ENCODE measurements at places on chromosomes 12 and 14.
A peak's percentile ranks its signal among the peaks of the same experiment; 100 is the strongest.

DNA sequence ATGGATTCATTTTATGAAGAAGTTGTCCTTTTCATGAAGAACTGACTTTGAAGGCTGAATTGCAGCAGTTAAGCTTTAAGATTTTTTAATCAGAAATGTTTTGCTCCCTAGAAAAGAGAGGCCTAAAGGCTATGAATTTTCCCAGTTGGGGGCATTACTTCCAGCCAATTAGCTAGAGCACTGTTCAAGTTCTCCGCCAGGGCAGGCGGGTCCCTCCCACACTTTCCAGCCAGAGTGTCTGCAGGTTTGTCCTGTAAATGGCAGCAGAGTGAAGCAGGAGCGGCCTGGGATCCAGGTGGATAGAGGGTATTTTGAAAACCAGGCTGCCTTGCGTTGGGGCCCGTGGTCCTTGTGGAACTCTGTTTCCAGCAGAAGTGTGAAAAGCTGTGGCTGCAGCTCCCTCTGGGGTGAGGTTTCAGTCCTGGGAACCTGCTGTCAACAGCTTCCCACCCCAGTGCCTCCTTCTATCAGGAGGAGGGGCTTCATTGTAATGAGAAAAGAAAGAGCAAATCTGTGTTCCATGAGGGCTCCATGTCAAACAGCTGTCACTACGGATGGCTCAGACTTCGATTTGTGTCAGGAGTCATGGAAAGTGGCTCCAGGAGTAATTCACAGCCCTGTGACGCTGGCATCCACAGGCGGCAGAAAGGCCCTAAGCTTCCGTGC, 210.7 kb upstream of the TMEM132C start:
- DNase-seq, result no peak

DNA sequence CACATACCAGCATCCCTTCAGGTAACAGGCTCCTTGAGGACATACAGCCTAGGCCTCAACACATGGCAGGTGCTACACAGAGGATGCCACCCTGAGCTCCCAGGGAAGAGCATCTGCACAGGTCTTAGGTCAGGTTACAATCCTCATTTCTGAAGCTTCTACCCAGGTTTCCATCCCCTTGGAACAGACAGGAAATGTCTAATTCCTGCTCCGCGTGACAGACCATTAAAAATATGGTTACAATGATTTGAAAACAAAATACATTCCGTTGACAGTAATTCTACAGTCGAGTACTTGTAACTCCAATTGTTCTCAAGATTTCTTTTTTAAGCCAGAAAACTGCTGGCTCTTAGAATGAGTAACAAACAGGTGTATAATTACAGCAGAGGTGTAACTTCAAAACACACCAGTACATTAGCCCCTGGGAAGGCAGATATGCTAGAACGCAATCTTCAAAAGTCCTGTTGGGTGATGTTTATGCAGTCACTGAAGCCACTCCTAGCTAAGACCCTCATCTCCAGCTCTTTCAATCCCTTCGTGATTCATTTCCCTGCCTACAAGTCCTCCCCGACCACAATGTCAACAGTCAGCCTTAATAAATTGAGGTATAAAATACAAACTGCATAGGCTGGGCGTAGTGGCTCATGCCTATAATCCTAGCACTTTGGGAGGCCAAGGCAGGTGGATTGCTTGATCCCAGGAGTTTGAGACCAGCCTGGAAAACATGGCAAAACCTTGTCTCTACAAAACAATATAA, 11.6 kb downstream of the SETD3 start:
- DNase-seq, result no peak

GRCh38 chr14:86999036-86999435, 993.9 kb downstream of the GALC start:
- no peak for DNase-seq

DNA sequence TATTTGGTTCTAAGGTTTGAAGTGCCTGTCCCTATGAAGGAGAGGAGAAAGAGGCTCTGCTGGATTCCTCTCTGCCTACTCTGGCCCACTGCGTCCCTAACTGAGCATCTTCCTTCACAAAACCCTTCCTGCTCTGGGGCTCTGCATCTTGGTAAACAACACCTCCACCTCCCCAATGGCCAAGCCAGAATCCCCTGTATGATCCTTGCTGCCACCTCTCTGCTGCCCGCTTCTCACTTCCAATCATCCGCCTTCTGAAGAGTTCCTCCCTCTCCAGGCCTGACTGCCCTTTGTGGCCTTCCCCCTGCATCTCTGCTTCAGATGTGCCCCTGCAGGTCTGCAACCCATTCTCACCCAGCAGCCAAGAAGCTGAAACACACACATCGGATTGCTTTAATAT, 110.6 kb upstream of the RPH3A start:
- no peak for DNase-seq

GRCh38 chr14:101174522-101174838, 271.0 kb upstream of the RTL1 start:
- DNase-seq, result no peak

GRCh38 chr12:67667276-67668073, 18.9 kb downstream of the DYRK2 start:
- no peak for DNase-seq

DNA sequence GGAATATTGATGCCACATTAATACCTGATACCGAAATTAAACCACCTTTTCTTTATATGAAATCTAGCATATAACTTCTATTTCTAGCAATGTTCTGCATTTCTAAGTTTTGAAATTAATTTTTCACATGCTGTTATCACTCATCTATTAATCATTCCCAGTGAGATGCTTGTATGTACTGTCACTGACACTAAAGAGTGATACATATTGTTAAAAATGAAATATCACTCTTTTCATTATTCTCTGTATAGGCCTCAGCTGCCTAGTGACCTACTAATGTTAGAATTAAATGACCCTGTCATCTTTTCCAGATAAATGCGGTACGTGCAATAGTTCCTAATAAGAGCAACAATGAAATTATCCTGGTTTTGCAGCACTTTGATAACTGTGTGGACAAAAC, 49.7 kb upstream of the KCNH3 start:
- DNase-seq, result no peak

- no peak for DNase-seq
These were observed 1015.1 kb downstream of the DIO2 start for GRCh38 chr14:79196216-79196615.

- peak; percentile 88 for DNase-seq
These were observed 1.7 kb upstream of the CCND2 start for GRCh38 chr12:4271717-4272423.

Data from activated CD8-positive, alpha-beta memory T cell treated with anti-CD3 and anti-CD28 coated beads for 4 hours (primary cell).